AG04449 (cell line): ENCODE measurements at places on chromosomes 3 and 15.

DNA sequence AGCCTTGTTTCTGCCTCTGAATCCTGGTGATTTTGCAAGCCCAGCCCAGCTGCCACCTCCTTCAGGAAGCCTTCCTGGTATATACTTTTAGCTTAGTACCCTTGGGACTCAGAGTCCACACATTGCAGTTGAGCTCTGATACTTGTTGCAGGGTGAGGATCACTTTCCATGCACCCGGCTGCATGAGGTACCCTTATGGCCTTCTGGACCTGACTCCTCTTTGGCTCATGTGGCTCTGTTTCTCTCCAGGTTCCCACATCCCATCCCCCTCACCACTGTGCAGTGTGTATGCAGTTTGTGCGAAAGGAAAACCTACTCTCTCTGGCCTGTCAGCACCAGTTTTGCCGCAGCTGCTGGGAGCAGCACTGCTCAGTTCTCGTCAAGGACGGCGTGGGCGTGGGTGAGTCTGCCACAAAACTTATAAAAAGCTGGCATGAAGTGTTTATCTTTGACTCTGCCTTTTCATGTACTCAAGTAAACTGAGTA, 23.1 kb upstream of the P4HTM start:
- no peak for DNase-seq

- DNase-seq: no peak
Measured at GRCh38 chr15:80168421-80168820, 15.6 kb downstream of the FAH start.

DNA sequence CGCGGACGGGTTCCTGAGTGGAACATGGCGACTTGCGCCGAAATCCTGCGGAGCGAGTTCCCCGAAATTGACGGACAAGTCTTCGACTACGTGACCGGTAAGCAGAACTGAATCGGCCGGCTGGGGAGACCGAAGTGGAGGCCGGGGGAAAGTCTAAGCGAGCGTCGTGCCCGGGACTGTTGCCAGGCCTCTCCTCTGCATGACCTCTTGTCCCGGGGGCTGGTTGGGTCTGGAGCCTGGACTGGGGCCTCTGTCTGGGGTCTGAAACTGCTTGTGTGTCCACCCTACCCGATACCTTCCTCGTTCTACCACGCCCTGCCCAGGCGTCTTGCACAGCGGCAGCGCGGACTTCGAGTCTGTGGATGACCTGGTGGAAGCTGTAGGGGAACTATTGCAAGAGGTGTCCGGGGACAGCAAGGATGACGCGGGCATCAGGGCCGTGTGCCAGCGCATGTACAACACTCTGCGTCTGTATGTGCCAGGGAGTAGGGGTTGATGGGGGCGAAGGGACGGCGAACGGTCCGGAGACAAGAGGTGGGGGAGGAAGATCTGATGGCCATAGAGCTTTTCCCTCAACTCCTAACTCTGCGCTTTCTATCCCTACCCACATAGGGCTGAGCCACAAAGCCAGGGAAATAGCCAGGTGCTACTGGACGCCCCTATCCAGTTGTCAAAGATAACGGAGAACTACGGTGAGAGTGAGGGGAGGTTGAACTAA, at the start of gene ABCF3:
Gene ABCF3 (plus strand): TSS at position 16 of the 718 bp plus-strand sequence. CDS start 9 bp downstream, at position 25.
- no peak for DNase-seq

DNA sequence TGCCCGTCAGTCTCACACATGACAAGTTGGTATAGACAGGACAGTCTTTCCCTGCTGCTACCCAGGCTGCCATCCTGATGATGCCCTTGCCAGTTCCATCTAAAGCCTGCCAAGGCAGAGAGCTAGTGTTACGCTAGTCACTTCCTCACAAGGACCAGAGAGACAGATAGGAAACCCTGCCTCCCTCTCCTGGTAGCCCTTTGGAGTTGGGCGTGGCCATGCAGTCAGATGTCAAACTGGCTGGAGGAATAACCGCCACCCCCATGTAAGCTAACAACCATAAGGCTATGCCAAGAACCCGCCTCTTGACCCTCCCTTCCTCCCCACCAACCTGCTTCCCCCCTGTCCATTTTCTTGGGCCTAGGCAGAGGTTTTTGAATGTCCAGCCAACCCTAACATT, 2.8 kb downstream of the TMEM115 start:
- no peak for DNase-seq

GRCh38 chr3:148087601-148088371, 609.9 kb upstream of the AGTR1 start:
- DNase-seq: no peak

DNA sequence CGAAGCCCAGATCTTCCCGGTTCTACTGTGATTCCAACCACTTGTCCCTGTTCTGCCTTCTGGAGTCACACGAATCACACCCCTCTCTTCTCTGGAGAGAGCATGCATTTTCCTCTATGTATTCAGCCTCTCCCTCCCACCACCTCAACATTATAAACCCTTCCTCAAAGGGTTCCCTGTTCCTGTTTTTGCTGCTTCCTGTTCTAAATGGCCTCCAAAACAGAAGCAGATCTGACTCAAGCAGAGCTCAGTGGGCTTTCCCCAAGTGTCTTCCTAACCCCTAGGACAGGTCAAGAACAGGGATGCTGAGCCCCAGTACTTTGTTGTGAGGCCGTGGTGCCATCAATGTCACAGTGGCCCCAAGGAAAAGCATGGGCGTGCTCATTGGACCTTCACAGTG, 75.7 kb upstream of the ARNT2 start:
- DNase-seq: no peak
